Stimulated activated CD8-positive, alpha-beta memory T cell treated with anti-CD3 and anti-CD28 coated beads, Interleukin-12 subunit alpha, Interleukin-12 subunit beta, amount 100 ng/mL, for 4 hours (primary cell): ENCODE measurements at places on chromosomes 4 and X.

- no peak for DNase-seq
Observed at GRCh38 chr4:24668956-24669355, 84.6 kb upstream of the DHX15 start.

GRCh38 chr4:185259719-185260118 lies 50.3 kb downstream of the SNX25 start:
- DNase-seq, result no peak

GRCh38 chr4:107592519-107592918 lies 127.5 kb downstream of the PAPSS1 start:
- DNase-seq, result no peak

DNA sequence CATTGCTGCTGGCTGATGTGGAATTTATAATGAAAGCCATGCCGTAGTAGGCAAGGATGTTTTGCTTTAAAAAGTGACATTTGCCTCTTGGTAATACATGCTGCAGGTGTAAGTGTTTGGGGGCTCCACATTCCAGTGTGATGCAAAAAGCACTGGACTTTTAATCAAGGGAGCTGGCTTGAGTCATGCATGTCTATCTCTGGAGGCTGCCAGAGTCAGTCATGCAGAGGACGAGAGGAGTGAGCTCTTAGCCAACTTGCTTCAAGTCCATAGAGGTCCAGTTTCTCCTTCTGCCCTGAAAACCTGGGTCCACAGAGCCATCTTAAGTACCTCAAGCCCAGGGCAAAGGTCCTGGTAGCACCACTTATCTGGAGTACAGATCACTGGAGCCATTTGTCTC lies 11.6 kb upstream of the CXCL13 start:
- no peak for DNase-seq

- no peak for DNase-seq
Observed at GRCh38 chr4:107304699-107305286, 268.7 kb upstream of the DKK2 start.

DNA sequence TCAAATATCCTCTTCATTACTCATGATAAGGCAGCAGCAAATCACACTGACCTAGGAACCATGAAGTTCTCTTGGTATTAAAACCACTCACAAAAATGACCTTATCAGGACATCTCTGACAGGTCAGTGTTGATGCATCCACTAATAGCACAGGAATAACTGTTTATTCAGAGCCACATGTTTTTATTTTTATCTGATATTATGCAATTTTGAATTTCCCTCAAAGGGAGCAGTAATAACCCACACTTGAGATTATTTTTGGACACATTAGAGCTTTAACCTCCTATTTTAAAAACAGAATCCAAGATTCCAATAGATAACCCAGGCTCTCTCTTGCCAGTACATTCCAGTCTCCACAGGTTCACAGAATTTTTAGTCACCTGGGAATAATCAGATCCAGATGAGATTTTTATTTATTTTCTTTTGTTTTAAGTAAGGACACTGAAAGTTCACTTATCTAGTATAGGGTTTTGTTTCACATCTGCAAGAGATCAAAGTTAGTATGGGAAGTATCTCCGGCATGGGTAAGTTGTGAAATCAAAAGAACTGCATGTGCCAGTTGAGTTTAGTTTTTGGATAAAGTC lies 36.3 kb upstream of the MYOZ2 start:
- DNase-seq, result no peak

- no peak for DNase-seq
Observed at GRCh38 chr4:48122756-48123155, 11.3 kb downstream of the TXK start.

DNA sequence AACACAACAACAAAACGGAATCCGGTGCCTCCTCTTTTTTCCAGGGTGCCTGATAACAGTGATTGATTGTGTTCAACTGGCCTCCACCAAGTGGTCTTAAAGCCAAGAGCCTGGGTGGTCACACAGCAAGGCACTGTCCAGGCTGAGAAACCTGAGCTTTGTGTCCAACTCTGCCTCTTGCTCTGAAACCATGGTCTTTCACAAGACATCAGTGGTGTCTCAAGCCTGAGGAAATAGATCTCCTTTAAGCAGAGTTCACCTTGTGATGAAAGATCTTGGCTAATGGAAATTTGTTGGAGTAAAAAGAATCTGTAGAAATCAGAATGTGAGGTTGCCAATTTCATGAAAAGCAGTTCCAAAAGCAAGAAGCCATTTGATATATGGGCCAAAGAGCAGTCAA lies 47.3 kb upstream of the ACSL1 start:
- no peak for DNase-seq

DNA sequence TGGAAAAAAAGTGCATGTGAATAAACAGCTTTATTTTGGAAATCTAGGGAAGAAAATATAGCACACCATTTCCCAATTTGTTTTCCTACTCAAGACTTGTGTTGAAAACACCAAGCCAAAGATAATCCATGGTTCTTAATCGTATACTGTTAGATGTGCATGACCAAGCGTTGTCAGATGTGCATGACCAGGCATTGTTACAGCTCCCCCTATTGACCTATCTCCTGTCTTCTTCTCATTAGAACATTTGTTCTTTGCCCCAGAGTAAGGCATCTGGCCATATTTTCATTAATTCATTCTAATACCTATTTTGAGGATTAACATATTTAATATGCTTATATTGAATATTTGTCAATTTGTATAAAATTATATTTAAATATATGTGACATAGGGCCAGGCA lies 14.4 kb upstream of the VCX start:
- DNase-seq, result no peak

DNA sequence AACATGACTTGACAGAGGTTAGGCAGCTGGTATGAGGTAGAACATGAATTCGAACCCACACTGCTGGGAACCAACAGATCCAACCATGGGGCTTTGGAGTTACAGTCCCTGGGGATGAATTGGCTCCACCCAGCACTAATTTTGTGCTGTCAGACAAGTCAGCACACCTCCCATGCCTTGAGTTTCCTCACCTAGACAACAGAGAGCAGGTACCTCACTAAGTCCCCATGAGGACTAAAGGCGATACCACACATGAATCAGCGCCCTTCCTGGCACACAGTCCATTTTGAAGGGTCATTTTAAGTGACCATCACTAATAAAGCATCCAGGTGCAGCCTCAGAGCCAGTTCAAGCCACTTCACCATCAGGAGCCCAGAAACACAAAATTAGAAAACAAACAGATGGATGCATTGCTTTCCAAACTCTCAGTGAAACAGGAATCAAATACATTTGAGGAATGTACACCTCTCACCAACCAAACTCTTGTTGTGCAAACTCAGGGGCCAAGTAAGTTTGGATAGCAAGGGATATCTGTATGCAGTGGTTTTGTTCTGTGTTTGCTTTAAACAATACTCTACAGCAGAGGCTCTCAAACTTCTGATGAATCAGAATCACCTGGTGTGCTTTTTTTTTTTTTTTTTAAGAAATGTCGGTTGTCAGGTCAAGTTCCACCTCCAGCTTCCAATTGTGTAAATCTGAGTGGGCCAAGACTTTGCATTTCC lies 10.1 kb downstream of the IDS start:
- no peak for DNase-seq

- DNase-seq, result no peak
Observed at GRCh38 chrX:39835241-39835640, 262.5 kb downstream of the BCOR start.

DNA sequence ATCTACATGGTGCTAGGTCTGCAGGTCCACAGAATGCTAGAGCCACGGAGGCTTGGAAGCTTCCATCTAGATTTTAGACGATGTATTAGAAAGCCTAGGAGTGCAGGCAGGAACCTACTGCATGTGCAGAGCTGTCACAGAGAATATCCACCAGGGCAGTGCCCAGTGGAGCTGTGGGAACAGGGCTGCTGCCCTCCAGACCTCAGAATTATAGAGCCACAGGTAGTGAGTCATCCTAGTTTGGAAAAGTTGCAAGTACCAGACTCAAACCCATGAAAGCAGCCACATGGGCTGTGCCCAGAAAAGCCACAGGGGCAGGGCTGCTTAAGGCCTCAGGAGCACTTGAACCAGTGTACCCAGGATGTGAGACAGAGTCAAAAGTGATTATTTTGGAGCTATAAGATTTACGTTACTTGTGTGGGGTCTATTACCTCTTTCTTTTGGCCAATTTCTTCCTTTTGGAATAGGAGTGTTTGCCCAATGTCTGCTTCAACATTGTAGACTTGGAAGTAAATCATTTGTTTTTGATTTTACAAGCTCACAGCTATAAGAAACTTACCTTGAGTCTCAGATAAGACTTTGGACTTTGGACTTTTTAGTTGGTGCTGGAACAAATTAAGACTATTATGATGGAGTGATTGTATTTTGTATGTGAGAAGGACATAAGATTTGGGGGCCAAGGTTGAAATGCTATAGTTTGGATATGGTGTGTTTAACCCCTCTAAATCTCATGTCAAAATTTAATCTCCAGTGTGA lies 143.5 kb upstream of the CHRDL1 start:
- DNase-seq, result no peak

GRCh38 chr4:52201715-52202114 lies 150.6 kb downstream of the SPATA18 start:
- no peak for DNase-seq
